ENCODE measurements at places on chromosomes 3 and 15. TPM values are rescaled to one million over a fixed set of nuclear protein-coding genes. Genes with fewer than 3 reads are reported as not detected.

PPIP5K1 gene
- total RNA-seq, result 21.8 TPM

GBE1 gene
- total RNA-seq, result 131 TPM

ADPRH gene
- total RNA-seq, result 1.7 TPM

CLDN18 gene
- not detected for total RNA-seq

CCR8 gene
- not detected for total RNA-seq

RASGRP1 gene
- total RNA-seq, result not detected

PSTPIP1 gene
- not detected for total RNA-seq

RTF1 gene
- 8.2 TPM for total RNA-seq

HERC2 gene
- total RNA-seq, result 39.7 TPM

CAV3 gene
- total RNA-seq, result not detected

GRM7 gene
- total RNA-seq, result not detected

LRRC49 gene
- 23.6 TPM for total RNA-seq

EPB42 gene
- total RNA-seq, result not detected
